ENCODE measurements at places on chromosomes 16 and 17. TPM values are rescaled to one million over a fixed set of nuclear protein-coding genes. Genes with fewer than 3 reads are reported as not detected.

Gene AOC2
- polyA plus RNA-seq: 1.3 TPM

DNA sequence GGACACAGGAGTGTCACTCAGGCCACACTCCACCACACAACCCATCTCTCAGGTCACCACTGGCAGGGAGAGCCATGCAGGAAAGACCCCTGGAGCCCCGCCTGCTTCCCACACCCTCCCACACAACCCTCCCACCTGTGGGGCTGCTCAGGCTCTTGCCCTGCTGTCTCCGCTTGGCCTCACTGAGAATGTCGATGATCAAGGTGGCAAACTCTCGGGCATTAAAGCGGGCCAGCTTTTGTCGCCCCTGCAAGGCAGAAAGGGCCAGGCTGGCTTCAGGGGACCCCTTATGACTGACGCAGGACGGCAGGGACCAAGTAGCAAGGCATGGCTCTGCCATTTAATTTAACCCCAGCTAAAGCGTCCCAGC is 8.5 kb downstream of the TP53I13 start:
- DNase-seq: no peak

- DNase-seq: no peak
These were observed 17.7 kb upstream of the MNT start for GRCh38 chr17:2418572-2418971.

Gene GRAPL
- polyA plus RNA-seq: not detected

GRCh38 chr16:24288516-24288915 is 32.4 kb downstream of the CACNG3 start:
- DNase-seq: no peak

GRCh38 chr17:69451416-69452394 is 37.2 kb downstream of the MAP2K6 start:
- no peak for DNase-seq

DNA sequence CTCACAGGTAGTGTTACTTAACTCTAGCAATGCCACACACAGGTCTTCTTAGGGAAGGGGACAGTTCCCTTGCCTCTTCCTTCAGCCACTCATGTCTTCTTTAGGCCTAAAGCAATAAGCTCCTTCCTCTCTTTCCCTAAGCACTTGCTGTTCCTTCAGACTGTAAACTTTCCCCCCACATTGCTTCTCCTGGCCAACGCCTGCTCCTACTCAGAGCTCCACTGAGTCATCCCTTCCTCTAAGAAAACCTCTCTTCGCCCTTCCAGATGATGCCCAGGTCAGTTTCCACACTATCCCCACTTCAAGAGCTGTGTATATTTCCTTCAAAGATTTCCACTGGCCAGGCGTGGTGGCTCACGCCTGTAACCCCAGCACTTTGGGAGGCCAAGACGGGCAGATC is 12.5 kb upstream of the EPOP start:
- no peak for DNase-seq

DNA sequence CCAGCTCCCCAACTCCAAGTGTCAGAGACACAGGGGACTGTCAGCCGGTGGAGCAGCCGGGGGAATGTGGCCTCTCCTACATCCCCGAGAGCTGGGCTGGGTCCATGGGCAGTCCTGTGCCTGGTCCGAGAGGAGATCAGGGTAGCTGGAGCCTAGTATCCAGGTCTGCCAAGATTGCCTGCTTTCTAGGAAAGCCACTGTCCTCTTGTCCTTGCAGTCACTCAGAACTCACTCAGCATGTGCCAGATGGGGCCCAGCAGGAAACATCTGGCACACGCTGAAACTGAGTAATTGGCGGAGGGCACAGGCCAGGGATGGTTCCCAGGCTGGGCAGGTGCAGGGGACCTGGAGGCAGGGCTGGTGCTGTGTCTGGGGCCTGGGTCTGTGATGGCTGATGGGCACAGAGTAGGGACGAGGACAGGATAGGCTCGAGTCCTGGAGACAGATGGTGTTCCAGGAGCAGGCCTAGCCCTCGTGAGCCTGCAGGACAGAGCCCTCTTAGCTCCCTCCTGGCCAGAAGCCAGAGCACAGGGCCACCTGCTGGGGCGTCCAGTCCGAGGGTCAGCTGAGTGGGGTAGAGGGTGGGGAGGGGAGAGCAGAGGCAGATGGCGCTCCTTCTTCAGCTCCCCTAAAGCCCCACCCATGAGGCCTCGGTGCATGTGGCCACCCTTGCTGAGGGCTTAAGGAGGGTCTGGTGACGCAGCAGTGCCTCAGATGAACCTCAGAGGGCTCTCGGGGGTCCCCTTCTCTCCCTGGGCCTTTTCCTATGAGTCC is 31.1 kb downstream of the ADCY7 start:
- DNase-seq: no peak

DNA sequence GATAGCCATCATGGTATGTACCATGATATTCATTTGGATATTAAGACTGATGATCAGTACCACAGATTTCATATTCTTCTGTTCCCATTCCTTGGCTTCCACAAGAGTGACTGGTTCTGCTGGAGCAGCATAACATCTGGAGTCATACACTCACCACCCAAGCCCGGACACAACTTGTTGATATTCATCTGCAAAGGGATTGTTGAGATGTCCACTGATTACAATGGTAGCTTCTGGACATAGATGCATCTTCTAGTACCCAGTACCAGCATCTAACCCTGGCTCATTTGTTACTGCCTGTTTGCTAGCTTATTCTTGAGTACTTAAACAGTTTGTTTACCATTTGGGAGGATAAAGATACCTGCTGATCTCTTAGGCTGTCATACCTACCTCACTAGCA is 235.7 kb upstream of the AXIN2 start:
- DNase-seq: no peak

DNA sequence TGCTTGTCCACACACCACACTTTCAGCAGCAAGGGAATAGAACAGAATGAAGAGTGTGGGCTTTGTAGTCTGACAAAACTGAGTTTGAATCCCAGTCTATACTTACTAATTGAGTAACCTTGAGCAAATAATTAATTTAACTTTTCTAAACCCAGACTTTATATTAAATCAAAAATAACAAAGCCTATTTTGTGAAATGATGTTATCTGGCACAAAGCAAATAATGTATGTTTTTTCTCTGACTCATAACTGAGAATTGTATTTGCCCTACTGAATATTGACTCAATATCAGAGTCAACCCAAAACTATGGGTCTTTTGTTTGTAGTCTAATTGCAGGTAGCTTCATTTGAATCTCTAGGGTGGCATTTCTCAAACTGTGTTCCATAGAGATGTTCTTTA is 77.9 kb upstream of the TANC2 start:
- no peak for DNase-seq

DNA sequence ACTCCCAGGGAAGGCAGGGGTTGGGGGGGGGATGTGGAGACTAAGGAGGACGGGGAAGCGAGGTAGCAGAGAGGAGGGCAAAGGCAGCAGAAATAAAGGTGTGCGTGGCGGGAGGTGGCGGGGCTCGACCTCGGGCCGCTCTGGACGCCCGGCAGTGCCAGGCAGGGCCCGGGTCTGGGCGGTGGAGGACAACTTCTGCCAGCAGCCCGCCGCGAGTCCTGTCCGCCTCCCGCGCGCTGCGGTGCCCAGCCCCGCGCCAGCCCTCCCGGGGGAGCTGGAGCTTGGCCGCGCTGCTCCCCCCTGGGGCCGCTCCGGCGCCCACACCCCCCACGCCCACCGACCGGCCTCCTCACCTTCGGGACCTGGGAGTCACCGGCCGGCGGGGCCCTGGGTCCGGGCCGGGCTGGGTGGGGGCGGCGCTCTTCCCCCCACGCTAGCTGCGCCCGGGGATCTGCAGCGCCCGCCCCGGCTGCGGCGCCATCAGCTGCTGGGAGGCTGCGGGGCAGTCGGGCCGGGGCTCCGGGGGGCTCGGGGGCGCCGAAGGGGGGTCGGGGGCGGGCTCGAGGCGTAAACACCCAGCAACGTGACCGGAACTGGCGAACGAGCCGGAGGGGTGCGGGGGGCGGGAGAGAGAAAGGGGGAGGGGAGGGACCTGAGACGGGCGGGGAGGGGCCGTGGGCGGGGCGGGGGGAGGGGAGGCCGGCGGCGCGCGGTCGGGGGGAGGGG is at the start of gene CCDC92B:
Gene CCDC92B (minus strand): TSS at position 595 of the 726 bp plus-strand sequence. CDS start 14,507 bp downstream, outside the sequence.
- DNase-seq: no peak

Gene BEAN1
- 1.8 TPM for polyA plus RNA-seq

DNA sequence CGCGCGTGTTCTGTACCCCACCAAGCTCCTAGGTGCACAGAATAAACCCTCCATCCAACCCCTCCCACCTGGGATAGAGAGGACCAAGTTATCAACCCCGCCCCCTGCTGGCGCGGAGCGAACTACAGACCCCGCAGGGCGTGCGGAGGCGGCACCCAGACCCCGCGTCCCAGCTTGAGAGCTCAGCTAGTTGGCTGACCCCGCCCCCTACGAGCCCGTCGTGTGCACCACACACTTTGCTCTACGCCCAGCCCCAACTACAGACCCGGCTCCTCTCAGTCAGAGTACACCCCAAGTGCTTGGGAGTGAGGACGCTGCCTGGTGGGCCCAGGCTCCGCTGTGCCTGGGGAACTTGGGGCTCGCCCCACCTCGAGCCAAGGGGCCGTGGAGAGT is 1.5 kb downstream of the GRIN2A start:
- peak; percentile 70 for DNase-seq

Gene HSD17B2
- 63.5 TPM for polyA plus RNA-seq

DNA sequence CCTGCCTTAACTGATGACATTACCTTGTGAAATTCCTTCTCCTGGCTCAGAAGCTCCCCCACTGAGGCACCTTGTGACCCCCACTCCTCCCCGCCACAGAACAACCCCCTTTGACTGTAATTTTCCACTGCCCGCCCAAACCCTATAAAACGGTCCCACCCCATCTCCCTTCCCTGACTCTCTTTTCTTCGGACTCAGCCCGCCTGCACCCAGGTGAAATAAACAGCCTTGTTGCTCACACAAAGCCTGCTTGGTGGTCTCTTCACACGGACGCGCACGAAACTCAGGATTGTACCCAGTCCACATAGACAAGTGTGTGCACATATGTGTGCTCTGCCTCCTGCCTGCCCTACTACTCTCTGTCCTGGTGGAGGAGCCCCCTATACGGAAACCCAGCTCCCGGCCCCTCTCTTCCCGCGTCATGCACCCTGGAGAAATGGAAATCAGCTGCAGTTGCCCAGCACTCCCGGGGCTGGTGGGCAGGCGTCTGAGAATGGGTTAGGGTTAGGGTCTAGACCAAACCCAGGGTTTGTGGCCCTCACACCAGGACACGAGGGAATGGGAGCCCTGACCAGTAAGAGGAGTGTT is 2.4 kb upstream of the RHBDF1 start:
- DNase-seq: no peak

GRCh38 chr16:24353622-24354021 is 97.5 kb downstream of the CACNG3 start:
- no peak for DNase-seq

DNA sequence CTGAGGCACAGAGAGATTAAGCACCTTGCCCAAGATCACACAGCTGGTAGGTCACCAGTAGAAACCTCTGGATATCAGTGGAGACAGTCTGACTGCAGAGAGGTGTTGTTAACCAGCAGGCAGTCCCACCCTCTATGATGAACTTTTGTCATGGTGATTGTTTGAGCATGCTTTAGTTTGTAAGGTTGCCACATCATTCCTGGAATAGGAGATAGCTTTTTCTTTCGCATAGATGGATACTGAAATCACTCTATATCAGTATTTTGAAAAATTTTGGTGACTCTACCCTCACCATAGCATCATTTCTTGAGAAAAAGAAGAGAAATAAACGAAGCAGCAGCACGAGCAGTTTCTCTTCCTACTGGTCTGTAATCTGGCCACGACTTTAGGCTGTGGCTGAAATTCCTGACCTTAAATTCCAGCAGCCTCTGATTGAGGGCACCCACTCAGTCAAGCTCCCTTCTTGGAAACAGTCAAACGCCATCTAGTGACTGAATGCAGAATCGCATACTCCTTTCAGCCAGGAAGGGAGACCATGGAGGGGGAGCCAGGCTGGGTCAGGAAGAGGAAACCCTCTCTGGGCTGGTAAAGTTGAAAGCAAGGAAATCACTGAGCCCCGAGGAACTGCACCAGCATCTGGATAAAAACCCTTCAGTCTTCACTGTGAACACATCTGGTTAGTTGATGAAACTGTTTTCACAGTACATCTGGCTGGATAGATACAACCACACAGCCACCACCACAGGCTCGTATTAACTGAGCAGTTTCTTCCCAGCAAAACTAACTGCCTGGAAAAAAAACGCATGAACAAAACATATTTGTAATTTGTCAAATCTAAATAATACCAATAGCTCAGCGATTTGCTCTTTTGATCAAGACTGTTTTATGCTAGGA is 108.5 kb upstream of the XYLT1 start:
- peak; percentile 85 for DNase-seq

DNA sequence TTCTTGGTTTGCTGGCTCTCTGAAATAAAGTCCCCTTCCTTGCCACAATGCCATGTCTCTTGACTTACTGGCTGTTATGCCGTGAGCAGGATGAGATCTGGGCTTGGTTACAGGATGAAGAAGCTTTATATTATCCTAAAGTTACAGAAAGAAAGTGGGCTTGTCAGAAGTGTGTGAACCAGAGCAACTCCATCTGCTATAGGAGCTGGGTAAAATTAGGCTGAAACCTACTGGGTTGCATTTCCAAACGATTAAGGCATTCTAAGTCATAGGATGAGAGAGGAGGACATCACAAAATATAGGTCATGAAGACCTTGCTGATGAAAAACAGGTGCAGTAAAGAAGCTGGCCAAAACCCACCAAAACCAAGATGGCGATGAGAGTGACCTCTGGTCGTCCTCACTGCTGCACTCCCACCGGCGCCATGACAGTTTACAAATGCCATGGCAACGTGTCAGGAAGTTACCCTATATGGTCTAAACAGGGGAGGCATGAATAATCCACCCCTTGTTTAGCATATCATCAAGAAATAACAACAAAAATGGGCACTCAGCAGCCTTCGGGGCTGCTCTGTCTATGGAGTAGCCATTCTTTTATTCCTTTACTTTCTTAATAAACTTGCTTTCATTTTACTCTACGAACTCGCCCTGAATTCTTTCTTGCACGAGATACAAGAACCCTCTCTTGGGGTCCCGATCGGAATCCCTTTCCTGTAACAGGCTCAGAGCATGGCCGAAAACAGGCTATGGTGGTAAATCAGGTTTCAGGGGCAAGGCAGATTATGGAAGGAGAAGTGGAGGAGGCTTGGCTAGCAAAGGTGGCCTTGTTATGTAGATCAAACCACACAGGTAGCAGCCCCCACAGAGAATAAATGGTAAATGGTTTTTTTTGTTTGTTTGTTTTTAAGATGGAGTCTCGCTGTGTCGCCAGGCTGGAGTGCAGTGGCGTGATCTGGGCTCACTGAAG is 81.3 kb upstream of the C16orf82 start:
- no peak for DNase-seq

Gene ZNRF1
- 46.5 TPM for polyA plus RNA-seq

- DNase-seq: no peak
These were observed 1171.0 kb upstream of the GOT2 start for GRCh38 chr16:59905131-59905530.
